ENCODE measurements at places on chromosomes 5 and 9.

DNA sequence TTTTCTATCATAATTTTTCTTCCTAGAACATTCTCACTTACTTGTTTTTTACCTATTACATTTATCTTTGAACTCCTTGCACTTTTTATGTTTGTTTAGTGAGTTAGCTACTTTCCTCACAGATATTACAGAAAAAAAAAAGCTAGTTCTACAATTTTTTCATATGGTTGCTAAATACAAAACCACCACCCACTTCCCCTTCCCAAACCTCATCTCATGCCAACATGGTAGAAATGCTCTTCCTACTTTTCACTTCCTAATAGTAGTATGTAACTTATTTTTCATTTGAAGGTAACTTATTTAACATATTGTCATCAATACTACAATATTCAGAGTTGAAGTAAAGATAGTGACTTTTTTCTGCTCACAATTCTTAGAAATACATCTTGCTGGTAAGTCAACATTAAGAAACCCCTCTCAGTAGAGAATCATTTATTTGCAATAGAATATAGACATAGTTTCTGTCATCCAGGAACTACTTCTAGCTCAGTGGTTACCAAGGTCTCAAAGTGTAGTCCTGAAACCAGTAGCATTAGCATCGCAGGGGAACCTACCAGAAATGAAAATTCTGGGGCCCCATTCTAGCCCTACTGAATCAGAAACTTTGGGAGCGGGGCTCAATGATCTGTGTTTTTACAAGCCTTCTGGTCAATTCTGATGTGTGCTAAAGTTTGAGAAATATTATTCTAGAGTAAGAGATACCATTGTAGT is 1124.6 kb downstream of the DTWD2 start:
- no peak for DNase-seq

- DNase-seq: no peak
These were observed 6.1 kb downstream of the ZDHHC21 start for GRCh38 chr9:14687042-14687719.

DNA sequence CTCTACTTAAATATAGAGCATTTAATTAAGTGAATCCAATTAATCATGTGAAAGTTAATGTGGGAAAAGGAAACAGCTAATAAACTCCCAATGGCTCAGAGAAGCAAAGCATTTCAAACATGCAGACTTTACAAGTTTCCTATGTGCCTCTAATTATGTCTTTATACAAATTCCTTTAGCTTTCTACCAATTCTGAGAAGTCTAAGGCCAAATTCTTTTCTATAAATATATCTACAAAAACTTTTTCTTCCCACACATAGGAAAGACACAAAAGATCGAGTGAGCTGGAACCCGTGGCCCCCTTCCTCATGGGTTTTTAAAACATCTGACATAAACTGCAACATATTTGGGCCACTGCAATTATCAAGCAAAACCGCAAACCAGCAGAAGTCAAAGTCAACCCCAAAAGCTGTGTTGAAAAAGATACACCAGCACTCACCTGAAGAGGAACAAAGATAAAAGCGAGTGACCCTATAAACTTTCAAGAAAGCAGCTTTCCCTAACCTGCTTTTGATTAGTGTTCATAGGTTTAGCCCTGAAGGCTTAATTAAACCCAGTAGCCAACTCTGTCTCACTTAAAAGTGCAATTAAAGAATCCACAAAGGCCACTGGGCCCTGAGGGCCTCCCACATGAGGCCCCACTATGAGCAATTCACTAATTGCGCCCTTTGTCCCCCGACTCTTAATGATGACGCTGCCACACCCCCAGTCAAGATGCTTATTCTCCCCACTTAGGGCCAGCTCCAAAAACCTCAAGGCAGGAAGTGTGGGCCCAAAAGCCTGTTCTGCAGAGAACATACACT is 12.1 kb downstream of the SEMA5A start:
- no peak for DNase-seq

DNA sequence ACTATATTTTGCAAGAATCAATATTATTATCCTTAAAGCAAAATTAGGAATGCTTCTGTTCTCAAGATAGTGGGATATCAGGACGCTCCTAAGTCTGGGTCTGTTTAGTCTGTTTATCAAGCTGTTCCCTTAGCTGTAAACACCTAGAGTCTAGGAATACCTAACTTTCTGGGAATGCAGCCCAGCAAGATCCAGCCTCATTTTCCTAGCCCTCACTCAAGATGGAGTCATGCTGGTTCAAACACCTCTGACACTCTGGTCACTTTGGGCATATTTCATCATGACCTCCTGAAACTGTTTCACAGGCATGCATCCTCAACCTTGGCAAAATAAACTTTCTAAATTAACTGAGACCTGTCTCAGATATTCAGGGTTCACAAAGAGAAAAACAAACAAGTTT is 14.4 kb upstream of the MRPS30 start:
- no peak for DNase-seq

DNA sequence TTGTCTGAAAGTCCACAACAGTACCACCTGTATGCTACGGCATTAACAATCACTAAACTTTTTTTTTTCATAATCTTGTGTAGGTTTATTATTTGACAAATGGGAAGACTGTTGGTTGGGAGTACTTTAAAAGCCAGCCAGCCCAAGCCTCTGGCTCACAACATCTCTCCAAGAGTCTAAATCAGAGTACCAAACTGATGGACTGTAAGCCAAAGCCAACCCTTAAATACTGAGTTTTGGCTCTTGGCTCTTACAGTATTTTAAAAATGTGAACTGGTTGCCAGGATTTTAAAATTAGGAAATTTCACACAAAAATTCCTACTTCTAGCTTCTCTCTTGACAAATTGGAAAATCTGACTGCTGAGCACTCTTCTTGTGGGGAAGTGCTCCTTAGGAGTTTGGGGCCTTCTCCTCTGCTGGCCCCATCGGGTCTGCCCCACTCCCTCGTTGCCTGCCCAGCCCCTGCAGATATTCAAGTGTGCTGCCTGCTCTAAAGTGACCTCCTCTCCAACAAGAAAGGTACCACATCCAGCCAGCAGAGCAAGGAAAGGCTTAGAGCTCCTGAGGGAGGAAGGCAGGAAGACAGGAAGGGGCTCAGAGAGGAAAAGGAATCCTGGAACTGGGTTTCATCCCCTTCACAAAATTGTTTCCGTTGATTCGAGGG is 21.8 kb upstream of the TMOD1 start:
- DNase-seq: no peak

GRCh38 chr9:20981486-20981885 is 50.0 kb downstream of the HACD4 start:
- no peak for DNase-seq

- no peak for DNase-seq
These were observed 37.0 kb downstream of the TNFSF8 start for GRCh38 chr9:114893221-114894010.
